NCI-H526 (cell line): ENCODE measurements at places on chromosomes 6 and 20.

DNA sequence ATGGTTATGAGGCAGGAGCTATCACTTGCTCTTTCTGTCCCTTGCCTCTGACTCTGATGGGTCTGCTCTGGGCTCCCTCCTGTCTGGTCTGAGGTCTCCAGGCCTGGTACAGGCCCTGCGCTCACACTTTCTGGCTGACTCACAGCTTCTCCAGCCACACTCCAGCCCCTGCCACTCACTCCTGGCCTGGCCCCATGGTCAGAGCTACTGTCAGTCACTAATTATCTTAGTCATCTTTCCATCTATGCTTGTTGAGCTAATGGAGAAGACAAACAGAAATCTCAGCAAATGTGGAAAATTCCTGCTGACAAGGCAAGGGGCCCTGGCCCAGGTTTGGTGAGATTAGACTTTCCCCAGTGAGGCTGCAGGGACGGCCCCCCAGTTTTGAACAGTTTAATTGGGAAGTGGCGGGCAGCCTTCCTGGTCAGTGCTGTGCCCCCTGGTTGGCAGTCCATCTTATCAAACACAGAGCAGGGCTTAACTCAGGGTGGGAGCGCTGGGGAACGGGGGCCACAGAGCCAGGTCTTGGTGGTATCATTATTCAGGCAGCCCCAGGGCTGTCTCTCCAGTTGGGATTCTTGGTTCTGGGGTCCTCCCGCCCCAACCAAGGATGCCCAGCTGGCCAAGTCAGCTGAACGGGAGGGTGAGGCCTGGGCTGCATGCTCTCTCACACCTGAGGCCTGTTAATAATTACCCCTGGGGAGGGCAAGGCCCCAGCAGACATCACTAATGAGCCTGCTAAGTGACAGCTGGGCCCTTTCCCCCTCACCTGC lies 63.4 kb downstream of the VEGFA start:
- no peak for DNase-seq

DNA sequence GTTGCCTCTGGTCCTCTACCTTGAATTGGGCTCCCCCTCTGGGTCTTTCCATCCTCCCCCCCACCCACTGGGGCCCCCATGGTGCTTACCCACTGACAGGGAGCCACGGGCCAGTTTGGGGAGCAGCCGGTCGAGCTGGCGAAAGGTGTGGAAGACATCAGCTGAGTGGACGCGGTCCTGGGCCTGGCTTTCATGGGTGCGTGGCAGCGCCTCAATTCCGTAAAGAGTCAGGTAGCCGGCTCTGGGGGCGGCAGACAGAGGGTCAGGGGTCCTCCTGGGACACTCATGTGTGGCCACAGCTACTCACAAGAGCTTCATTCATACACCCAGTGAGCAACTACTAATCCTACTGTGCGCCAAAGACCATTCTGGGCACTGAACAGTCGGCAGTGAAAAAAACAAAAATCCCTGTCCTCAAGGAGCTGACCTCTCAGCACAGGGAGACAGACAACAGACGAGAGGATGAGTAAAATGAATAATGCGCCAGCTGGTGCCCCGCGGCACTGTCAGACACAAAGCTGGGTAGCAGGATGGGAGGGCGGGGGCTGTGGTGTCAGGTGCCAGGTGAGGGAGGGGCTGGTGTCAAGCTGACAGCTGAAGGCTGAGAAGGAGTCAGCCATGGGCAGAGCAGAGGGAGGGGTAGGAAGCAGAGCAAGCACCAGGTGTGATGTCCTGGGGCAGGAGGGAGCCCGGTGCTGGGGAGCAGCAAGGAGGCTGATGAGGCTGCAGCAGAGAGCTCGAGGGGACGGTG lies 28.3 kb downstream of the PTGIS start:
- peak; percentile 89 for DNase-seq

DNA sequence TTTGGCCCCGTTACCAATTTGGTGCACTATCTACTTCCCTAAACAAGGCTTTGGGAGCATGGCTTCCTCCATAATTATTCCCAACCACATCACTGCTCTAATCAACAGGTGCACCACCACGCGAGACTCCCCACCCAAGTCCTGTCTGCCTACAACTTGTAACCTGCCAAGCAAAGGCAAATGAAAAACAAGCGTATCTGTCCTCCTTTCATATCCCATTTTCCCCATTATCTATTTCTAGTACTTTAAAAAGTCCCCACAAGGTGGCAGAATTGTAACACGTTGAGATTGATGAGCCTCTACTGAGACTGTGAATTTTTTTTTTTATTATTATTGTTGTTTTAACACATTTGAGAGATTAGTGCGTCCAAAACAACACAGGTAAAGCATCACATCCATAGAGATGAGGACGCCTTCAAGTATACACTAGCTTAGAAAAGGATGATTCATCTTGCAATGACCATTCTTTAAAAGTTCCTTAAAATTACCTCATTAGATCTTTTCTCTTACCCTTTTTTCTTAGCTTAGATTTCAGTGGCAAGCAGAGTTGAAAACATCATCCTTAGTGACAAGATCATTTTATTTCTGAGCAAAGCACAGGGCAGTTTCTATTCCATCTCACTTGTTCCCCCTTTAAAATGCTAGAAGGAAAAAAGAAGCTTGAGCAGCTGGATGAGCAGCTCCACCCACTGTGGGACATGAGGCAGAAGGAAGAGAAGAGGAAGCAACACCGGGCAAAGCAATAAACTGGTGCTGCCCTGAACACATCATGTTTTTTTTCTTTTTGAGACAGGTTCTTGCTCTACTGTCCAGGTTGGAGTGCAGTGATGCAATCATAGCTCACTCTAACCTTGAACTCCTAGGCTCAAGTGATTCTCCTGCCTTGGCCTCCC lies 210.8 kb downstream of the ARHGAP18 start:
- peak; percentile 66 for DNase-seq

DNA sequence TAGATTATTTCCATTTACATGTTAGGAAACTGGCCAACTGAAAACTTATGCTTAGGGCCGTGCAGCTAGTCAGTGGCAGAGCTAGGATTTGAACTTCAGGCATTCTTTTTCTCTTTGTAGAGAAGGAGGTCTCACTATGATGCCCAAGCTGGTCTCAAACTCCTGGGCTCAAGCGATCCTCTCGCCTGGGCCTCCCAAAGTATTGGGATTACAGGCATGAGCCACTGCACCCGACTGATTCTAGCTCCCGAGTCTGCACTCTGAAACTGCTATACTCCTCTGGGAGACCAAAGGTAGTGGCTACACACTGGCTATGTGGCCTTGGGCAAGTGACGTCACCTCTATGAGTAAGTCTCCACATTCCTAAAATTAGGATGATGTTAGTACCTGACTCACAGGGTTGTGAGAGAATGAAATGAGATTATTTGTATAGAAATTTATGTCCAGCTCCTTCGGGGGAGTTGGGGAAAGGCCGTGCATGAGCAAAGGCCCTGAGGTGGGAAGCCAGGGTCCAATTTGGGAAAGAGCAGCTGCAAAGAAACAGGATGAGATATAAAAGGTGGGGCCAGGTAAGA lies 6.4 kb downstream of the PLTP start:
- DNase-seq = no peak

DNA sequence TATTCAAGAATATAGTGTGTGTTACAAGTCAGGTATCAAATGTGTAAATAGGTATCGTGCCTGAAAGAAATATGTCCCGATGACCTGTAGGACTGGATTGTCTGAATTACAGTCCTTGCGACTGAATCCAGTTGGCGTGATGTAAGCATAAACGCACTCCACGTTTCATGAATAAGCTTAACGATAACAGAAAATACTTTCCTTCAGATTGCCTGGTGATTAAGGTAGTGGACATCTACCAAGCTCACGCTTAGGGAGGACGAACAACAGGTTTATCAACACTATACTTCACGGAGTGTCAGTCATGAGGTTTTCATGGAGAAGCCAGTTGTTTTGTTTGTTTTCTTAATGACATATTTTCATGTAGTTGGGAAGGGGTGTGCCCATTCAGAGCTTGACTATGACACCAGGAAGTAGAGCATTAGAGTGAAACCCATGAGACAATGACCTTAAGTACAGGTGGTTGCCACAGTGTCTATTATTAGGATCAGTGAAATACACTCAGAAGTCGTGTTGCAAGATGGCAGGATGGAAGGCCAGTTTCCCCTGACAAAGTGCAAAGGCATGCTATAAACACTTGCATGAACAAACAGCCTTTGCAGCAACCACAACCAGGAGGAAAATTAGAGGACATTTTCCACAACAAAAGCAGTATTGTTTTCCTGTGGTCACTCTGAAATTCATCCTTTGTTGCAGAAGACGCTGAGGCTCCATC lies 305.8 kb upstream of the PRDM1 start:
- DNase-seq = no peak

DNA sequence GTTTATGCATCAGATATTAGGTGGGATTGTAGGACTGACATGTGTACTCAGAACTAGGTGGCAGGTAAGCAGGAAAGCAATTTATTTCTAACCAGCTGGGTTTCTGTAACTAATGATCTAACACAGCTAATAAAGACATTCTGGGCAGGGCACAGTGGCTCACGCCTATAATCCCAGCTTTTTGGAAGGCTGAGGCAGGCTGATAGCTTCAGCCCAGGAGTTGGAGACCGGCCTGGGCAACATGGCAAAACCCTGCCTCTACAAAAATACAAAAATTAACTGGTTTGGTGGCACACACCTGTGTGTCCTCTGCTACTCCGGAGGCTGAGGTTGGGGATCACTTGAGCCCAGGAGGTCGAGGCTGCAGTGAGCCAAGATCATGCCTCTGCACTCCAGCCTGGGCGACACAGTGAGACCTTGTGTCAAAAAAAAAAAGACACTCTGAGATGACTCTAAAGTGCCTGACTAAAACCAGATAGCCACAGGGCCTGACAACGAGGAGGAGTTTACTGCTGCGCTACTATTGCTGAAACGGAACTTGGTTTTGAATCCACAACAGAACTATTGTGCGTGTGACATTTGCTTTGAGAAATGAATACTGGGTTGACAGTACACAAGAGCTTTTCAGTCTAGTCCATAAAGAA lies 29.2 kb upstream of the CEP85L start:
- no peak for DNase-seq

DNA sequence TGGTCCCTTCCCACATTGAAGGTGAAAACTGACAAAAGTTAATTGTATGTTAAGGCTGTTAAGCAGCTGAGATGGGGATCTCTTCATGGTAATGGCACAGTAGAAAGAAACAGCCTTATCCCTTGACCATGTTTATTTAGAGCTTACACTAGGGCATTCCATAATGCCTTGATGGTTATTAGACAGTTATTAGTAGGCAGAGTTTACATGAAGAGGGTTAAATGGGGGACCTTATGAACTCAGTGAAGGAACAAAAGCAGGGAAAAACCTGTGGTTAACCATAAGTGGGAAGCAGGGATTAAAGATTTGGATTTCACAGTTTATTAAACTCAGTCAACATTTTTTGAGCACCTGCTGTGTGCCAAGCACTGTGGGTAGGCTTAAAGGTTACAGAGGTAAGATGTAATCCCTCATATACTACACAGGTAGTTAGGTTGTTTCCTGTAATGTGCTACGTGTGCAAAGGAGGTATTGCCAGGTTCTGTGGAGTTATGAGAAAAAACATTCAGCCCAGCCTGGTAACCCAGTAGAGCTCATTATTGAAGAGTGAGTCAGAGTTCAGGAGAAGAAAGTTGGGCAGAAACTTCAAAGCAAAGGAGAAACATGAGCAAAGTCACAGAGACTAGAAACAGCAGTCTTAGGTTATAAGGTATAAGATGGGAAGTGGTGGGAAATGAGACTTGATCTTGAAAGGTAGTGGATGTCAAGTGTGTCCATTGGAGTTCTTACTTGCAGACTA lies 32.3 kb upstream of the GNRH2 start:
- no peak for DNase-seq

GRCh38 chr6:138393871-138394783 lies 9.9 kb upstream of the HEBP2 start:
- DNase-seq = no peak

DNA sequence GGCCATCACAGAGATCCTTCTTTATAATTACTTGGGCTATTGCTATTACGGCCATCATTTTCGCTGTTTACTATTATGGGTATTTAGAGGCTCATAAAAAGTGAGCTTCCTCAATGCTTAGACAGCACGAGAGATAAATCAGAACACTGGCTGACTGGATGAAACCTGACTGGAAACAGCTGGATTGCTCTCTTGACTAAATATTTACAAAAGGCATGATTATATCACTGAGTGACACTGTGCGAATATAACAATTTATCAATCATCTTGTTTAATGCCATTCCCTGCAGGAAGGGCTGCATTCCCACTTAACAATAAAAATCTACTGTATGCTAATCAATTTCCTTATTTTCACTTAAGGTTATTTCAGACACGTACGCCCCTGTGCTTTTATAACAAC lies 260.1 kb upstream of the ARID1B start:
- DNase-seq = no peak

DNA sequence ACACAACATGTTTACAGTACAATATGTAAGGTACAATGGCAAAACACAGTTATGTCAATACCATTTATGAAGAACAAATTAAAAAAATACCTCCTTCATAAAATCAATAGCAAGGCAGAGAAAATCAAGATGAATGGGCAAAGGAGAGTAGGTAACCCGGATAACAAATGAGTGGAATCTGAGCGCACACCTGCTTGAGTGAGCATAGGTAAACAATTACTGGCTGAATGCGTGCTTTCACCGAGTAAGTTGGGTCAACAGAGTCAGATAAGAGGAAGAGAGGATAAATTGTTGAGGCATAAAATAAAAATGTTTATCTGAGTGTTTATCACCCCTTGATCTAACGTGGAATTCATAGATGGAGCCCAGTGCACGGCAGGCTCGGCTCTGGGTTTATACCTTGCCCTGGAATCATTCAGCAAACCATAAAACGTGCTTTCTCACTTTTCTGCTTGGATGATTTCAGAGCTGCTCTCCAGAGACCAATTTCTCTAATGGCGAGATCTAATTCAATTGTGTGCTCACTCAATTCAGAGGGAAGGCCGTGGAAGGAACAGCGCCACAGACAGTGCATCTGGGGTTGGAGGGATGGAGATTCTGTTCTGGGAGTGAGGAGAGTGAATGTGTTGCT lies 224.8 kb upstream of the MAP3K7 start:
- DNase-seq = peak; percentile 82

DNA sequence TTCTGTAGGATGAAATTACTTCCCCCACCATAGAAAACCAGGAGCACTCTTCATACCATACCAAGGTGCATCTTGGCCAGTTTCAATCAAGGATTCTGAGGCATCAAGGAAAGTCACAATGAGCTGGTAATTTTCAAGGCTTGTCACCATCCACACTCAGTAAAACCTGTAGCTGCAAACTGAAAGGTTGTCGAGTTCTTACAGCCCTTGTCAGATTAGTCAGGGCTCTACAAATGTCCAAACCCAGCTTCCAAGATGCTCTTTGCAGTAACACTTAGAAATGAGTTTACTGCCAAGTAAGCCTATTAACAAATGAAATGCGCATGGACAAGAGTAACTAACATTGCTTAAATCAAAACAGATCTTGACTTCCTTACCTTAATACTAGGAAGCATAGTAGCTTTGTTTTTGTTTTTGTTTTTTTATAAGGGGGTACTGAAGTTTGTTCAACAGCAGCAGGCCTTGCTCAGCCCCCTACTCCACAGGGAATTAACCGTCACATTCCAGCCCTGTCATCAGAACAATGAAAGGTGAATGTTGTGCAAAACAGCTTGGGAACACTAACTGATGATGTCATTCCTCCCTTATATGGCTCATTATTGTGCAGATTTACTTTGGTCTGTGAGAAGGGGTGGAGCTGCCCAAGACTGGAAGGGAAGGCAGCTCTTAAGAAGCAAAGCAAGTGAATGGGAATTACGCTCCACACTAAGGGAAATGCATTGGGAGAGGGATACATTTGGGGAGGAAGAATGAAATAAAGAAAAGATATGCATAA lies 49.9 kb upstream of the TMEM30A start:
- DNase-seq = no peak

- DNase-seq = no peak
Measured at GRCh38 chr20:45998337-45998736, 10.4 kb upstream of the MMP9 start.
